ENCODE measurements at places on chromosomes 2 and 18.

DNA sequence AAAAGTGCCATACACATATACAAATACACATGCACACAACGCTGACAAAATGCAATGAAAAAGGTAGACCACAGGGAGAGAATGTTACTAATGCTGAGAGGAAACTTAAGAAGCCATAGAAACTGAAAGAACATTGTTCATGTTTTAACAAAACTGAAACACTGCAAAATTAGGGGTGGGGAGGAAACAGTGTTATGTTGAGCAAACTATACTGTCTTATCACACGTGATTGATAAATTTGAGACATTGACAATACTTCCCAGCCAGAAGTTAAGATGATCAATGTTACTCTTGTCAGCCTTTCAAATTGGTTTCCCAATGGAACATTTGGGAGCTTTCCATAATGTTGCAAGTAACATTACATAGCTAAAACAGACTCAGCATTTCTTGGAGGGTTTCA is 165.5 kb downstream of the L3MBTL4 start:
- DNase-seq: no peak

GRCh38 chr18:45057955-45058600 is 377.4 kb downstream of the SETBP1 start:
- no peak for DNase-seq

- no peak for DNase-seq
Observed at GRCh38 chr2:113361051-113361450, 76.4 kb upstream of the ZNG1B start.

DNA sequence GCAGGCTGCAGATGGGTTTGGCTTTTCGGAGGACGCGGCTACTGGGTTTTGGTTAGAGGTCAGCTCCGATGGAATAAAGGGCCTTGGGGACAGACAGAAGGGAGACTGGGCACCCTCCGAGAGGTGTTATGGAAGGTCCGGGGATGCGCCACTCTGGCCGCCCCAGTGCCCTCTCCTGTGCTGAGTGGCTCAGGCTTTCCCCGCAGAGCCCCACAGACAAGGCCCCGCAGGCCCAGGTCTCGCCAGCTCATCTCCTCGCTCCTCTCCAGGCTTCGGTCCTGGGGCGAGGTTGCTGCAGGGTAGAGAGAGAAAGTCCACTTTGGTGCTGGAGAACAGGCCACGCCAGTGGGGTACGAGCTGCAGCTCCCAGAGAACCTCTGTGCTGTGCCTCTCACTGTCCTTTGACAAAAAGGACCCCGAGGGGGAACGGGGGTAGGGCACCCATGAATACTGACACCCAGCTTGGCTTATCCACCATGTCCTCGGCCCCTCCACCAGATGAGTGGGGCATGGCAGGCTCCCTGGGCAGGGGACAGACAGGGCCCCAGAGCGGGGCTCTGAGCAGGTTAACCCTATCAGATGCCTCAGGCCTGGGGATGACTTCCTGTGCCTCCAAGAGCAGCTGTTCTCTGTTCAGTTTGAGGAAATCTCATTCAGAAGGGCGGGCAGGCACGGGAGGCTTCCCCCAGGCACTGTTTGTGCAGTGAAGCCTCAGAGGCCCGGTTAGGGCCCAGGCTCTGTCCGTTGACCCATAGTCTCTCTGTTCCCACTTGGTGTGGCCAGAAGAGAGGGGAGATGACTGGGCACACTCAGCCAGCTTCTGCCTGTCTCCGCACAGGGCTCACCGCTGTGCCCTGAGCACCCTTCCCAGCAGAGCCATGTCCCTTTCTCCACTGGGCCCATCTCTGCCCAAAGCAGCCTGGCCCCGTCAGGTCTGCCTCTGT is 15.7 kb upstream of the CNNM3 start:
- DNase-seq: no peak

- no peak for DNase-seq
Observed at GRCh38 chr2:223197046-223197445, 145.1 kb downstream of the KCNE4 start.

DNA sequence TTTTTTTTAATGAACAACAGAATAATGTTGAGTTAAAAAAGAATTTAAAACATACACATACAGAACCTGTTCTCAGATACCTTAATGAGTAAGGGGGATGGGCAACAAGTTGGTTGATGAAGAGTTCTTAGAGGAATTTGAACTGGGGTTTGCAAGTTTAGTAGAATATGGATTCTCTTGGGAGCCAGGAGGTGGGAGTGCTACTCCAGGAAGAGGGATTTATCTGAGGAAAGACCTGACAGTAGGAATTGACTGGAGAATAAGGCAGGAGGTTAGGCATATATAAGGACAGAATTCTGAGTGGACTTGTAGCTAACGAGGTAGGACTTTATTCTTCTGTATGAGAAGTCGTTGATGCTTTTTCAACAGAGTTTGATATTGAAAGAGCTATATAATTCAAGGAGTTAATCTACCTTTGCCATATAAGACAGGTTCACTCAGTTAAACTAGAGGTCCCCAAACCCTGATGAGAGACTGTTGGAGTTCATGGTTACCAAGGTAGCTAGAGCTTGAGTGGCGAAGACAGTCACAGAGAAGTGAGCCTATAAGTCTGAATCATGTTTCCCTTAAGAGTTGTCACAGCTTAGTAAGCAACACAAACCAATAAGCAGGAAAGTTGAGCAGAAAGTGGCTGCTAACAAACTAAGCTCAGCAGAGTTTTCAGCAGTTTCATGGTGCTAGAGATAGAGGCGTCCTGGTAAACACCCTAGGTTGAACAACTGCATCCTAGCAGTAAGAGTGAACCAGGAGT is 88.2 kb downstream of the NCOA1 start:
- no peak for DNase-seq

- no peak for DNase-seq
Observed at GRCh38 chr2:239839306-239839705, 185.8 kb downstream of the NDUFA10 start.

DNA sequence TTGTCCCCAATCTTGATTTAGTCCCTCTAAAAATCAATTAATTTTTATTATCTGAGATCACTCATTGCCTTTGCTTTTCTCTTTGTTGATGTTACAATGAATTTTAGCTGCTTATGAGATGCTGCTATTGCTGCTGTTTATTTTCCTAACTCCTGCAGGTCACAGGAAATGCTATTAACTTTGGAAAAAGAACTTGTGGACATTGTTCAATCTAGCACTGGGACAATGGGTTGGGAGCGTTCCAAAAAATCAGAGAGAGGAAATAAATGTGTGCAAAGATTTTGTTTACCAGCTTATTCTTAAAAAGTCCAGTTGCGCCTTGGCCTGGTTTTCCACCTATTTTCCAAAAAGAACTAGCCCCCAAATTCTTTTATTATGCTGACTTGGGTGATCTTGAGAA is 268.3 kb downstream of the PTH2R start:
- DNase-seq: no peak

GRCh38 chr2:47070155-47070919 is 84.8 kb downstream of the STPG4 start:
- DNase-seq: no peak

GRCh38 chr2:8659735-8660492 is 21.9 kb upstream of the ID2 start:
- no peak for DNase-seq

GRCh38 chr2:174121175-174121574 is 127.2 kb downstream of the OLA1 start:
- no peak for DNase-seq

DNA sequence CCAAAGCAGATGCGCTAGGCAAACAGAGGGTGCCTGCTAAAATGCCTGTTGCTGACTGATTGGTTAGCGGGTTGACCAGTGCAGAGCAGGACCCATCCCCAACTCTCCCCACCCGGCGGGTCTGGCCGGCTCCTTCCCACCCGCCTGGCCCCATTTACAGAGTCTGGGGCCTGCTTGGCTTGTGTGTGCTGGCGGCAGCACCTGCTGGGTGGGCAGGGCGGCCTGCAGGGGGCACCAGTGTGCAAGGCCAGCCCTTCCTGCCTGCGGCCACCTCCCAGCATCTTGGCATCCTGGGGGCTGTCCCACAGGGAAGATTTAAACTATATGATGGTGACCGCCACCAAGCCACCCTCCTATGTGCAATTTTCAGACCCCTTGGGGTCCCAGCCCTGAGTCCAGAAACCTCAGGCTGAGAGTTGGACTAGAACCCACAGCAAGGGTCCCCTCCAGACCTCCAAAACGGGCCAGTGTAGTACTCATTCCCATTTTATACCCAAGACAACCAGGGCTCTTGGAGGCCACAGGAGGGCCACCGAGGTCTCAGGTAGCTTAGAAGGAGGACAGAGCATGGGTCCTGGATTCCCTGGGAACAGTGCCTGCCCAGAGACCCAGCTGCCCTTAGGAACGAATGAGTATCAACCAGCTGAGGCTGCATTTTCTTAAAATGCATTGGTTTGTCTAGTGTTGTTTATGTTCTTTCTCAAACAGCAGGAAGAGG is 173.6 kb downstream of the SMAD7 start:
- peak; percentile 30 for DNase-seq

- DNase-seq: no peak
Observed at GRCh38 chr2:43435746-43436145, 160.1 kb downstream of the THADA start.
